ENCODE measurements at places on chromosomes 7 and 10. TPM values are rescaled to one million over a fixed set of nuclear protein-coding genes. Genes with fewer than 3 reads are reported as not detected.

The VAX1 gene
- total RNA-seq = not detected

GRCh38 chr7:143299346-143299745 is 11.2 kb downstream of the CASP2 start:
- DNase-seq = no peak

GRCh38 chr7:35831208-35831607 is 30.4 kb downstream of the SEPTIN7 start:
- DNase-seq = no peak

GRCh38 chr7:139777133-139777891 is 486 bp downstream of the HIPK2 start:
- no peak for DNase-seq

DNA sequence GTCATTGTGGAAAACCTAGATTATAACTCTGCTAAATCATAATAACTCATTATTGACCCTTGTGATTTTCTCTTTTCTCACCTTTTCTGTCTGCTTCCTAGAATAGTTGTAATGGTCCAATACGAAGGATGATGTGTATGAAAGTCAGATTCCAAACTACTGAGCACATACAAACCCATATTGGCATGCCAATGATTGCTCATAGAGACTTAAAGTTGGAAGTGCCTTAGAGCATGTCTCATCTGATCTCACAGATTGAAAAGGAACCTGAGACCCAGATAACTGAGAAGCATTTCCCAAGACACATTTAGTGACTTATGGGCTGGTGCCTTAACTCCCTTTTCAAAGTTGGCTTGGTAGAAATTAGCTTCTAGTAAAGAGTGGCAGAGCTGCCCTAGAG is 594.3 kb downstream of the REEP3 start:
- DNase-seq = no peak

DNA sequence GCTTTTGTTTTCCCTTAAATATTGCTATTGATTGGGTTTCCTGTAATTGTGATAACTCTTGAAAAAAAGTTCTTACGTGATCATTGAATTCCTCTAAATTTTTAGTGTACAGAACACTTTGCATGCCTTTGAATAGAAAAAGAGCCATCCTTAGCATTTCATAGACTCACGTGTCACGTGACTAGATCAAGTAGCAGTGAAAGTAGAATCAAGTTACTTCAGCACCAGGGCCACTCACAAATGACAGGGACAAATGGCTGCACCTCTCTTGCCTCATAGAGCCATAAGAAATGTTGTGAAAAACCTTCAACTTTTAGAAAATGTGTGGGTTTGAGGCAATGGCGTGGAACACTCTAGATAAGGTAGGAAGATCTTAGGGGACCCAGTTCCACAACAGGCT is 203.8 kb downstream of the ZEB1 start:
- DNase-seq = no peak

GRCh38 chr7:51182636-51183166 is 133.9 kb downstream of the COBL start:
- DNase-seq = no peak

GRCh38 chr7:17446340-17446739 is 147.9 kb downstream of the AHR start:
- no peak for DNase-seq

- peak; percentile 67 for DNase-seq
Measured at GRCh38 chr7:157044147-157044687, 33.8 kb upstream of the MNX1 start.

The CACNA2D1 gene
- 16.9 TPM for total RNA-seq

- DNase-seq = no peak
Measured at GRCh38 chr7:149547126-149547525, 49.5 kb upstream of the ZNF746 start.

- DNase-seq = peak; percentile 81
Measured at GRCh38 chr10:78688901-78689583, 379.7 kb upstream of the ZMIZ1 start.

The ZP3 gene
- total RNA-seq = 2.7 TPM

- DNase-seq = no peak
Measured at GRCh38 chr10:110711382-110711781, 67.2 kb downstream of the RBM20 start.

DNA sequence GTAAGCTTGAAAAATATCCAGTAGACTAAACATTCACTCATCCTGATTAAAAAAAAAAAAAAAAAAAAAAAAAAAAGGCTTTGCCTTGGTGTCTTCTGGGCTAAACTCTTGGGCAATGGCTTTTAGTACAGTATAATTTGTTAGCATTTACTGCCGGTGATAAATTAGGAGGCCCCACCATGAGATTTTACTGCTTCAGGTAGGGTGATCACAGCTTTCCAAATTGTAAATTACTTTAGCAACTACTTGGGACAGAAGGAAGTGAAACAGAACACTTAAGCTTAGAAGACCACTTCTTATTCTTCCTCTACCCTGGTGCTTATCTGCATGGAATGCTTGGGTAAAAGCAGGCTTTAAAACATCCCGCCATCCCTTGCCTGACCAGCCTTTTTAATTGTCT is 152.1 kb downstream of the HIBADH start:
- no peak for DNase-seq

The MYH16 gene
- total RNA-seq = not detected

- DNase-seq = no peak
Measured at GRCh38 chr10:80137920-80138319, 5.4 kb downstream of the PLAC9 start.

GRCh38 chr10:102656026-102656425 is 11.7 kb downstream of the TRIM8 start:
- no peak for DNase-seq

DNA sequence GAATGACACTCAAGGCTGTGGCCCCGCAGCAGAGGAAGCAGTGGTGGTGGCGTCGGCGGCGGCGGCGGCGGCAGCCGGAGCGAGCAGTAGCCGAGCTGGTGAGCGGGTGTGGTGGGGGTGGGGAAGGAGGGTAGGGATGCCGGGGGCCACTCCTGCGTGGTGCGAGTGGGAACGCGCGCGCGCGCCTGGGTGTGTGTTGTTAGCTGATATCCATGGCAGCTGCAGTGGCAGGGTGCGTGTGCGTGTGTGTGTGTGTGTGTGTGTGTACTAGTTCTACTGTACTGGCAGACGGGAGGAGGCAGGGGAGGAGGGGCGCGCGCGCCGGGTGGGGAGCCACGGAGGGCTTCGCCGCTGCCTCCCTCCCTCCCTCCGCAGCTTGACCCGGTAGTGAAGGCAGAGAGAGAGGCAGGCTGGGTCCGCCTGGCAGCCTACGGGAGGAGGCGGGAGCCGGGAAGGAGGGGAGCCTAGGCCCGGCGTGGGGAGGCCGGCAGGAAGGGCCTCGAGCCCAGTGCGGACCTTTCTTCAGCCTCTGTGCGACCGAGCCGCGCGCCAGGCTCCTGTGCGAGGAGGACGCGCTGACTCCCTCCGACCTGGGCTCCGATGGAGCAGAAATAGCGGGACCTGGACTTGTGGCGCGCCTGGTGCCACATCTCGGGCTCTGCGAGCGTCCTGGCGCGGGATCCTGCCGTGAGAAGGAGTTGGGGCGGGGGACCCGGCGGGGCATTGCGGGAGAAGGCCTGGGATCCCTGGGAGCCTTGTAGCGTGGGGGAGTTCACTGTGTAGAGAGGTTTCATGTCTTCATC is at the start of gene MAGI2:
TSS of gene MAGI2 (minus strand) at position 110 of the 803 bp plus-strand sequence. CDS start 347 bp downstream, outside the sequence.
- peak; percentile 92 for DNase-seq

GRCh38 chr7:135188298-135188984 is 17.9 kb upstream of the CYREN start:
- no peak for DNase-seq

The ITPRID1 gene
- not detected for total RNA-seq

- no peak for DNase-seq
Measured at GRCh38 chr10:9560976-9561375, 1456.7 kb upstream of the CELF2 start.

The INSYN2A gene
- total RNA-seq = 0.25 TPM

The PHKG1 gene
- total RNA-seq = not detected

DNA sequence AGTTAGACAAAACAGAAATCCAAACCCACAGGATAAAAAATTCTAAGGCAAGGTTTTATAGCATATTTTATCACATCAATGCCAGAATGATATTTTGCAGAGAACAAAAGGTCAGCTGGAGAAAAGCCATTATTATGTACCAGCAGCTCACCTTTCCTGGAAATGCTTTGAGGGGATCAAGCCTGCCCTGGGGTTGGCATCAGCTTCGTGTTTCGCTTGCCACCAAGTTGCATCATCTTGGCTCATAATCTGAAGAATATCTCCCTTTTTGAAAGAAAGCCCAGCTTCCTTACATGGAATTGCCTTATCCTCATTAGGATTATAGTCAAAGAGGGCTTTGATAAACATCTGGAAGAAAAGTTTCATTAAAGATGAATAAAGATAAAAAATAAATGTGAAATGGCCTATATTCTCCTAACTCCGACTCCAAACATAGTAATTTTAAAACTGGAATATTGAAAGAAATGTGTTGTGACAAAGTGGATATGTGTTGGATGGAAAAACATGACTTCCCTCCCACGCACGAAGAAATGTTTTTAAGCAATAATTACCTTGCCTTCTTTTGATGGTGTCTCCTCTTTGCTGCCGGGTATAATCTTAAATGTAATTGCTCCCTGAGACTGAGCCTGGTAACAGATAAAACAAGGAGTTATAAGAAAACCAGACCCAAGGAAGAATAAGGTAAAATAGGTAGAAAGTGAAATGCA is 121.3 kb upstream of the ODAD2 start:
- DNase-seq = no peak

The SPAG6 gene
- not detected for total RNA-seq

GRCh38 chr7:130877236-130877990 is 143.4 kb upstream of the KLF14 start:
- DNase-seq = no peak

DNA sequence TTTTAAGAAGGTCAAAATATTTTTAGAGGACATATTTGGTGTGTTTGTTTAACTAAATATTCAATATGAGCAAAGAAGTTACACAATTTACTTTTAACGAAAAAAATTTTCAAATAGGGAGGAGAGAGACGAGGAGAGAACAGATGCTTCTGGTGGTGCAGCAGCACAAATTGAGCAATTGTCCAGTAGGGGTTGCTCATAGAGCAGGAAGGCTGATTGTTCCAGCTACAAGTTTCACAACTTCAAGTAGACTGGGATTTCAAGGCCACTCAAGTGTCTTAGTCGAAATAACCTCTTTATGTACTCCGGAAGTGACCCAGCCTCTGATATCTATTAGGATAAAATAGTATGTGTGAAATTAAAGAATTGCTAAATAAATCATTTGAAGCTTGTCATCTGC is 197.9 kb downstream of the HDAC9 start:
- no peak for DNase-seq

DNA sequence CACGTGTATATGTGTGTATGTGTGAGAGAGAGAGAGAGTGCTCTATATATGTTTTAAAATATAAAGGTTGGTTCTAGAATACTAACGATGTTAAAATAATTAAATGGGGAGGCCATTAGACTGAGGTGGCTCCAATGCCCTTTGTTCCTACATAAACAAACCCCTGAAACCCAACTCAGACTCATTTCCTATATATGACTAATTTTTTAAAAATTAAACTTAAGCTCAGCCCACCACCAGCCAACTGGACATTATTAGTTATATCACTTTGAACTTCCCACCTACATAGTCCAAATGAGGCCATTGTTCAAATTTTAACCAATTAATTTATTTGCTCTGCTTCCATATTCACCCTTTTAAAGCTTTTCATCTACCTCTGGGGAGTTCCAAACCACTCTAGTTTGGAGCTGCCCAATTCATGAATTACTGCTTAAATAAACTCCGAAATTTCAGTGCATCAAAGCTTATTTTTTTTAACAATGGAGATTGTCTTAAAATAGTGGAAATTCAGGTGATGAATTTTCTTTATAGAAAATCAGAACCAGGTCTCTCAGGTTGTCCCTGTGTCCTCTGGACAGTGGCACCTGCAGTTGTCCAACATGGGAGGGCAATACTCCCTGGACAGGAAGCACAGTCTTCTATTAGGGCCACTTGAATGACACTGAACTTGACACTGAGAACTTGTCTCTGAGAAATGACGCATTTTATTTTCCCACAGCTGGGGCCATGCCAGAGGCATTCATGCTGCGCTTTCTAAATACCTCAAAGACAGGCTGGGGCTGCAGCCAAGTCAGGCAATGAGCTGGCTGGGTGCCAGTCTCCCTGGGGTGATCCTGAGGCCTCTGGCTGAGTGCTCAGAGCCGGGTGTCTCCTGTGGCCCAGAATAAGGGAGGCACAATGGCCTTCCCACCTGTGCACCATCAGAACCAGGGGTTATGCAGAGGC is 109.5 kb upstream of the TMEM72 start:
- DNase-seq = no peak

DNA sequence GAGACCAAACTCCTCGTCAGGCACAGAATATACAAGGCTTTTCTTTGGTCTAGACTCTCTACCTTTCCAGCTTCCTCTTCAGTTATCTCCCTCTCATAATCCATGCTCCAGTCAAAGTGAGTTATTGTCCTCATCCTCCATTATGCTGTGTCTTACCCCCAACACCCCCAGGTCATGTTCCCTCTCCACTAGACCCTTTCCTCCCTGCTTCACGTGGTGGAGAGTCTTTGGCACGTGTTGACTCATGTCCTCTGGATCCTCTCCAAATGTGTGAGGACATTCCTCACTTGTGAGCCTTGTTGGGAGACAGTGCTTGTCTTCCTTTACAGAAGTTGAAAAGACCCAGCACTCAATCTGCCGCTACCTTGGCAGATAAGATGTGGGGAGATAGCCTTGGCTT is 36.0 kb upstream of the DLD start:
- no peak for DNase-seq

DNA sequence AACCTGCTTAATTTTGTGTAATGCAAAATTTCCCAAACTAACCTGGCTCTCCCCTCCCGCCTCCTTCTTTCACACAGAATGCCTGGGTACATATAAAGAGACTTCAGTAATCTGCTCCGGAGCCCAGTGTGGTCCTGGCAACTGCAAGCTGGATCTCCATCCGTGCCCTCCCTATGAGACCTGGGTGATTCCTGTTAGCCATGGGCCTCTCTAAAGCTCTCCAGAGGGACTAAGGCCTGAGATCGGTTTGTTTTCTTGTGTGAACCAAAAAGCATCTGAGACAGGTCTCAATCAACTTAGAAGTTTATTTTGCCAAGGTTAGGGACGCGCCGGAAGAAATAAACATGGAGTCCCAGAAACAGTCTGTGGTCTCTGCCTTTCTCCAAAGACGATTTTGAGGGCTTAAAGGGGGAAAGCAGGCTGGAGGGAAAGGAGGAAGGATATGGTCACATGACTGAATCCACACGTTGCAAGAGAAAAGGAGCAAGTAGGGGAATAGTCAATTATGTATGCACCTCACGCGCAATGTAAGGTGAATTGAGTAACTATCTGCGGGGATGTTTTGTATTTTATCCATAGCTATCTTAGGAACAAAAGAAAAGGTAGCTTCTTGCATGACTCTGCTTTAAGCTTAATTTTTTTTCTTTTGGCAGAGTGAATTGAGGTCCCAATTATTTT is 46.2 kb upstream of the CCDC3 start:
- DNase-seq = no peak

The ZCCHC24 gene
- 57.0 TPM for total RNA-seq

The CDC123 gene
- total RNA-seq = 30.4 TPM

GRCh38 chr10:69682955-69683474 is 53.0 kb downstream of the FAM241B start:
- no peak for DNase-seq

DNA sequence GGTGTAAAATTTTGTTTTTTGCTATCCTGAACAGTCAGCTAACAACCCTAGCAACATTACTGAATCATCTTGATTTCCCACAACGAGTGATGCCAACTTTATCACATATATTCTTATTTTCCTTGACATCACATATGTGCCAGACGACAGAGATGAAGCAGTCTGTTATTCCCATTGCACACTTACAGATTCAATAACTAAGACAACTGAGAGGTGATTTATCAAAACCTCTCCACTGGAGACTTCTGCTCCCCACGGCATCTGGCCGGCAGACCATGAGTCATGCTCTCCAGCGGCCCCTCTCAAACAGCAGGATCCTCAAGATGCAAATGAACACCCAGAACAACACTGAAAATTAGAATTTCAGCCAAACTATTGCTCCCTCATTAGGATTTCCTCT is 57.1 kb downstream of the AMPH start:
- no peak for DNase-seq

The GSAP gene
- 13.0 TPM for total RNA-seq
